ENCODE measurements at places on chromosomes 2 and 18. TPM values are rescaled to one million over a fixed set of nuclear protein-coding genes. Genes with fewer than 3 reads are reported as not detected.

The STARD6 gene
- 0.15 TPM for polyA plus RNA-seq

The ABCG8 gene
- polyA plus RNA-seq, result 0.59 TPM

- no peak for DNase-seq
Measured at GRCh38 chr2:174752403-174753037, 11.8 kb downstream of the CHRNA1 start.

DNA sequence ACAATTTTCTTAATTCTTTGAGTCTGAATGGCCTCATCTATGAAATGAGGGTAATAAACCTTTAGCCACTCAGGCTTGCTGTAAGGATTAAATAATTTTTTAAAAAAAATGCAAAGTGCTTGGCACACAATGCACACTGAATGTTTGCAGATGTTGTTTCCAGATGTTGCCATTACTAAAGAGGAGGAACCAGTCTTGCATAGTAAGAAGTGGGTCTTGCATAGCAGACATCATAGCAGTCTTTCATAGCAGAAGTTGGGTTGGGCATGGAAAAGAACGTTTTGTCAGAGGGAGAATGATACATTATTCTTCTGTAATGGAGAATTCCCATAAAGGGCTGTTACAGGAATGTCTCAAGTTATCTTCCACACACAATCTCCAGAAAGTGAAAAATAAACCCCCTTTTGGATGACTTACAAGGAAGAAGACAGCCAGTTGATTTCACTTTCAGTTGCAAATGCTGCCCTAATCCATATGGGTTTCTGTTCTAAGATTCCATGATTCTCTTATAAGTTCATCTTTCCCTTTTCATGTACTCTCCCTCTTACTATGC, 327.7 kb downstream of the SUCLG1 start:
- DNase-seq, result no peak

DNA sequence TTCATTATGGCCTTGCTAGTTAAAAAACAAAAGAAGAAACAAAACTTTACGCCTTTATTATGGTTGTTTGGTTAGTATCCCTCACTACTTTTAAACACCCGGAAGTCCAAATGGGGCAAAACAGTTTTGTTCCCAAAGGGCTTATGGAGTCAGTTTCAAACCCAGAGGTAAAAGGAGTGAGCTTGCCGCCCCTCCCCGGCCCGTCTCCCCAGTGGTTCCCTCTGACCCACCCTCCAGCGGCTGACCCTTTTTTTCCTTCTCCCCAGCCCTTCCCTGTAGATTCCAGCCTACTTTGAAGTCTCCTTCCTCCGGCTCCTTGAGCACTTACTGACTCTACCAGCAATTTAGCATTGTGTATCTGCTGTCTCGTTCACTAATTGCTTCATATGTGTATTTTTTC, 209.2 kb downstream of the ICOS start:
- DNase-seq, result no peak

The ROCK1 gene
- polyA plus RNA-seq, result 92.5 TPM

GRCh38 chr2:46716927-46717326, 198.7 kb downstream of the MCFD2 start:
- no peak for DNase-seq

The CSRNP3 gene
- polyA plus RNA-seq, result 5.4 TPM

DNA sequence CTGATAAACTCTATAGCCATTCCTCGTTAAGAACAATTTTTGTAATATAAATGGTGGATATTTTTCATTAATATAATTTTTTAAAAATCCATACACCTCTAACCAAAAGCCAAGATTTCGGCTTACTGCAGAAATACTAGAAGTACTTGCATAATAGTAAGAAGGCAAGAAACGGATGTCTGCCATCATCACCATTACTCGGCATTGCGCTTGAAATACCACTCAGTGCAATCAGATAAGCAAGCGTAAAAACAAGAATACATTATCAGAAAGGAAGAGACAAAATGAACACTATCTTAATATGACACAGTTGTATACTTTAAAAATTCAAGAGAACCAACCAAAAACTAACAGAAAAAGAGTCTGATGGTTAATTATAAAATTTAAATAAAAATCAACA, 15.2 kb upstream of the BOLA3 start:
- DNase-seq, result no peak

The SFT2D3 gene
- polyA plus RNA-seq, result not detected

GRCh38 chr2:168821992-168822391, 19.6 kb downstream of the NOSTRIN start:
- DNase-seq, result no peak

DNA sequence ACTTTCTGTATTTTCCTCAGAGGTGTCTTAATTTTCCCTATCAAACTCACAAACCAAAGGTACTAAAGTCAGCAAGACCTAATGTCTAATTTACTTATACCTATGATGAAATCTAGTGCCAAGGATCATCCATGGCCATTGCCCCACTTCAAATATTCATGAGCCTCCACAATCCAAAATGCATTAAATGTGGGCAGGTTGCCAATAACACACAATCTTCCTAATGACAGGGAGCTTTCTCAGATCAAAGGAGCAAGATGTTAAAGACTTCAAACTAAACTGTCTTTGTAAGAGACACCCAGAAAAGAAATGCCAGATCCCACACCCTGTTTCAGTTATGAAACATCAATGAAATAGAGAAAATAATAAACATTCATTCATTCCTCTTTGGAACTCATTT, 143.2 kb downstream of the TMEFF2 start:
- DNase-seq, result no peak

The IER3IP1 gene
- polyA plus RNA-seq, result 25.6 TPM

The RGPD4 gene
- not detected for polyA plus RNA-seq

The CFAP65 gene
- polyA plus RNA-seq, result 3.1 TPM

Data from right lung (tissue), 10 donors.